ENCODE measurements at places on chromosomes 3 and 15.

DNA sequence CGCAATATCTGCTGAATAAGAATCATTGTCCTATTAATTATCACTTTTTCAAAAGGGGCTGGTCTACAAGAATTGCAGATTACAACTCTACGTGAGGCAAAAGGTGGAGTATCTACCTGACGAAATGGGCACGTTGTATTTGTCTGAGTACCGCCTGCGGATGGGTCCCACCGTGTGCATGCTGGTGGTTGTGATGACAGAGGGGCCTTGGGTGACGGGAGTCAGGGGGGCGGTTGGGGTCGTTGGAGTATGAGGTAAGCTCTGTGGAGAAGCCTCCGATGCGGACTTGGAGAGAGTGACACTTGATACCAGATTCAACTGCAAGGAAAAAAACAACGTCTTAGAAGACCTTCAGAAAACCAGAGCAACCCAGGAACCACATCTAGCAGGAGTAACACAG is 605.8 kb downstream of the FOXP1 start:
- no peak for DNase-seq

- DNase-seq: no peak
Observed at GRCh38 chr3:15102836-15103235, 3.9 kb upstream of the RBSN start.

GRCh38 chr15:84685304-84685703 is 27.3 kb upstream of the NMB start:
- DNase-seq: no peak

- no peak for DNase-seq
Observed at GRCh38 chr3:22942981-22943380, 260.1 kb upstream of the UBE2E2 start.

DNA sequence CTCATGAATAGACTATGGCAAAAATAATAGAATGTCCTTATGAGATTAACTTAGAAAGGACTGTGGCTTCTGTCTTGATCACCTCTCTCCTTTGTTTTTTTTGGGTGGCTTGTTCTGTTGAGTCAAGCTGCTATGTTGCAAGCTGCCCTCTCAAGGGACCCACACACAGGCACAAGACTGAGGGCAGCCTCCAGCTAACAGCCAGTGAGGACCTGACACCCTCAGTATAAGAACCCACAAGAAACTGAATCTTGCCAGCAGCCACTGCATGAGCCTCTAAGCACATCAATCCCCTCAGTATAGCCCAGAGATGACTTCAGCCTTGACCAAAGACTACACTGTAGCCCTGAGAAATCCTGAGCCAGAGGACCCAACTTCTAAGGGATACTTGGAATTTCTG is 361.1 kb downstream of the MCTP2 start:
- DNase-seq: no peak

DNA sequence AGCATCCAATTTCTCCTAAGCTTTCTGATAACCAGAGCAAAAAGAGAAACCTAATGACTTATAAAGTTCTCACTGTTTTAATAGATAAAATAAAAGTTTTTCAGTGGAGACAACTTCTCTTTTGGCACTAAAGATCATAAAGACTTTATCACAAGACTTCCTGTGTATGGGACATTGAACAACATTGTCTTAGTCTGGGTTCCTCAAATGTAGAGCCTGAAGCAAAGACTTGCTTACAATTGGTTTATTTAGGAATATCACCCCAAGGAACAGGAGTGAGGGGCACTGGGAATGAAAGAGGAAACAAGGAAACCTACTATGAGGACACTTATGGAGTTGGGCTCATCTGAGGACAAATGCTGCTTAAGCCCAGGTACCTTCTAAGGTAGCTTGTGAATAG is 127.4 kb downstream of the B3GALNT1 start:
- no peak for DNase-seq

DNA sequence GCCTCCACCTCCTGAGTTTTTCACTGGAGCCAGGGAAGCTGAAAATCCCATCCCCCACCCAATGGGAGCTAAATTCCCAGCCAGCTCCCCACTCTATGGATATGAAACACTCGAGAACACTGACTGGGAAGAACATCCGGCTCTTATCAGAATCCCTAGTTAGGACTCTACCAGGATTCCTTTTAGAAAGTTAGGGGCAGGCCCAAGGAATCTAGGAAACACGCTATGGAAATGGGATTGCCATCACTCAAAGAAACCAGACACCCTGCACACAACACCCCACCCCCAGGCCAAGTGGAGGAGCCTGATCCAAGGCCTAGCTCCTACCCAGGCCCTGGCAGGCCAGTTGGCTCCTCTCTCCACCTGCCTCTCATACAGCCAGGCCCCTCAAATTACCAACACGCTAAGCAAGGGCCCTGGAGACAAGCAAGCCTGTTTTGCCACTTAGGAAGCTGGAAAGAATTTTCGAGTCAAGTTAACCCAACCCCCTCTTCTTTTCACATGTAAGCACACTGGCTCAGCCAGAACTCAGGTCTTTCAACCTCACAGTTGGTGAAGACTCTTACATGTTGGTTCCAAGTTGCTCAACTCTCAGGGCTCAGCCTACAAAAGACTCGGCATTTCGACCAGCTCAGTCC is 75.5 kb downstream of the RBPMS2 start:
- peak; percentile 94 for DNase-seq

- DNase-seq: peak; percentile 66
Observed at GRCh38 chr3:128367761-128368160, 98.9 kb downstream of the DNAJB8 start.

GRCh38 chr3:121730940-121731687 is 18.4 kb downstream of the GOLGB1 start:
- DNase-seq: no peak

- peak; percentile 69 for DNase-seq
Observed at GRCh38 chr3:8660175-8661118, 15.8 kb upstream of the SSUH2 start.

DNA sequence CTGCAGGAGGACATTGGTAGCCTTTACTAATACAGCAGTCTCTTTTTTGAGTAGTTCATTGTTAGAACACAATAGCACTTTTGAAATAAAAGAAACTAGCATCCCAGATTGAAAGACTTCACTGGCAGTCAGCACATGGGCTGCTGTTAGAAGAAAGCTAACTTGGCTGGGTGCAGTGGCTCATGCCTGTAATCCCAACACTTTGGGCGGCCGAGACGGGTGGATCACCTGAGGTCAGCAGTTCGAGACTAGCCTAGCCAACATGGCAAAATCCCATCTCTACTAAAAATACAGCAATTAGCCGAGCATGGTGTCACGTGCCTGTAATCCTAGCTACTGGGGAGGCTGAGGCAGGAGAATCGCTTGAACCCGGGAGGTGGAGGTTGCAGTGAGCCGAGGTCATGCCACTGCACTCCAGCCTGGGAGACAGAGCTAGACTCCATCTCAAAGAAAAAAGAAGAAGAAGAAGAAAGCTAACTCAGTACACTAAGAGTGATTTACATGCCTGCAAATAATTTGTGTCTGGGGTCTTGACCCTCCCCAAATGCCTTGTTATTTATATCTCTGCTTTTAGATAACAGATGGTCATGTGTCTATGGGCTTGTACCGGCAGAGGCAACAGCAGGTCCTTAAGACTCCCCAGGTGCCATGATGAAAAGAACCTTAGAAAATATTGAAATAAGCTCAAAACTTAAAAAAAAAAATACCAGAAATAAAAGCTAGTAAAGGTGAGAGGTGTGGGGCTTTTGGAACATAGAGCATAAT is 9.7 kb downstream of the TPM1 start:
- peak; percentile 36 for DNase-seq

DNA sequence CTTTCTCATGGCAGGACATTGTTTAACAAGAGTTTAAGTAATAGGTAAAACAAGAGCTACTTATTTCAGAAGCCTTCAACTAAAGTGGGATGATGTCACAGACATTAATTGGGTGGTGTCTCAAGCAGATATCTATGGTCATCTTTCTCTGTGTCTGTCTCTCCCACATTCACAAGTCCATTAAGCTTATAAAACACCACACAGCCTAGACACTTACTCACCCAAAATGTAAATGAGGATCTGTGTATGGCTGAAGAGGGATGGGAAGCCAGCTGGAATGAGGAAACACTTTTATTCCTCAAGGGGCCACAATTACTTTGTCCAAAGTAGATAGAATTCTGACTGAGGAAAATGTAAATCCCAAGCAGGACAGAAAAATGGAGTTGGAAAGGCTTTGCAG is 183.8 kb downstream of the THRB start:
- DNase-seq: no peak

GRCh38 chr3:112000966-112001365 is 2.2 kb downstream of the TAGLN3 start:
- DNase-seq: peak; percentile 39

GRCh38 chr3:170352936-170353335 is 4.6 kb upstream of the SKIL start:
- no peak for DNase-seq

DNA sequence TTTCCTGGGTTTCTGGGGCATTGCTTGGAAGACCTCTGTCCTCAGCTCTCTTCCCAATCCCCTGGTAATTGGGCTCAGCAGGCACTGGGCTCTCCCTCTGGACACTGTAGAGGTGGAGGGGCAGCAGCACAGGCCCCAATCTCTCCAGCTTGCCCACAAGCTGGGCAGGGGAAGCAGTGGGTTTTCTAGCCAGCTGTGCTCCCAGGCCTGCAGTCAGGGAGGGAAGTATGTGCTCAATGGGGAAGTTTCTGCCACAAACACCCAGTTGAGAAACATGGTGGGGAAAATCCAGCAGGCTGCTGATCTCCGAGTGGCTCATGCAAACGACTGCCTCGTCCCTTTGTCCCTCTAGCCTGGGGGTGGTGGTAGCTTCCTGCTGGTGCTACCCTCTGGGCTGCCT is 12.8 kb upstream of the RFT1 start:
- no peak for DNase-seq

DNA sequence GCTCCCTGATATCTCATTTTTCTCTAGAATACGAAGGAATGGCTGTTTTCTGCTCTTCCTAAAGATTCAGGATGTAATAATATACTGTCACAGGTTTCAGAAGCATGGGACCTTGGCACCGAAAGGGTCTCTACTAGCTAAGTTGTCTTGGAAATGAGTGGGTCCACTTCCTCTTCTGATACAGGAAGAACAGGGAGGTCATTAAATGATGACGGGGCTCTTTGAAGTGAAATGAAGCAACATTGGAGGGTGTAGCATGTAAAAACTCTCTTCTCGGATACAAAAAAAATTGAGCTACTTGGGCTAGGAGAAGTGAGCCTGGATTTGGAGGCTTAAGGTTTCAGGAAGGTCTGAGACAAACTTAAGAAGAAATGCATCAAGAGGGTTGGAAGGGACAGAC is 349.8 kb upstream of the TPRG1 start:
- DNase-seq: no peak

DNA sequence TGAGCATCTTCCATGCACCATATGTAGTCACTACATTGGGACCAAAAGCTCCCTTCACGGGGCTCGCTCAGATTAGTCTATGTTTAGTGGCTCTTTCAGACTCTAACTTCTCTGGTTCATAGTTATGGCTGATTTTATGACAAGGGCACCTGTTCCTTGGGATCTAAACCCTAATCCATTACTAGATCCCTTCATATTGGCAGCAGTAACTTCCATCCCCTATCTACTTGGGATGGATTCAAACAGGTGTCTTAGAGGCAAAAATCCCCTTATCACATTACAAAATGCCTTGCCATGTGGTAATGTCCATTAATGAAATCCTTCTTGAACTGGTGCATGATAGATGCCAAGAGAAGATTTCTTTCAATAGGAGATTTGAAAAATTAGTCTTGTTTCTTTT is 96.7 kb upstream of the TP63 start:
- DNase-seq: no peak

GRCh38 chr15:90211440-90212143 is 10.5 kb downstream of the SEMA4B start:
- no peak for DNase-seq

DNA sequence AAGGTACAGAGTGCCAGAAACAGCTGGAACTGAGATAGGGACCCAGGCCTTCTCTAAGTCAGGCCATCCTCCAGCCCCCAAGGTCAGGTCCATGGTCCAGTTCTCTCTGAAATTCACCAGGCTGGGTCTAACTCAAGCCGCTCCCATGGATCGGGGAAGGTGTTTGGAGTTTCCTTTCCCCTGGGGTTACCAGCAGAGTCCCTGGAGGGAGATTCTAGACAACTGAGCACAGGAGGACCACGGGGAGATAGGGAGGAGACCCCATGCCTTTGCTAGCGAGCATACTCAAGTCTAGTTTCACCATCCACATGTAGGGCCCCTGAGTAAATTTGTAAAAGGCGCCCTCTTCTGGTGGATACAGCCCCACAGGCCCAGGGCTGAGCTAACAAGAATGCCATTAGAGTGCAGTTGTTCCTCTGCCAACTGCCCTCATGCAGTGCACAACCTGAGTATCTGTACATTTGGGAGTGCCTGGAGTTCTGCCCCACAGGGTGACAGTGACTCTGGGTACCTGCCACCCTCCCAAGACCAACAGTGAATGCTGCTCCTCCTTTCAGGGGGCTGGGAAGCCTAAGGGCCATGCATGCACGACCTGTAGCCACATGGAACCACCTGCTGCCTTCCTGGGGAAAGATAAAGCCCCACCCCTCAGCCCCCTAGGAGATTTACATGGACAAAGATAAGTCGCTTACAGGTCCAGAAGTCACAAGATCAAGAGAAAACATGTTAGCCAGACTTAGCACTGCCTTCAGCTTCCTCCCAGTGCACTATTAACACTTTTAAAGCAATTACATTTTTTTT is 89.0 kb downstream of the IQSEC1 start:
- DNase-seq: peak; percentile 84

DNA sequence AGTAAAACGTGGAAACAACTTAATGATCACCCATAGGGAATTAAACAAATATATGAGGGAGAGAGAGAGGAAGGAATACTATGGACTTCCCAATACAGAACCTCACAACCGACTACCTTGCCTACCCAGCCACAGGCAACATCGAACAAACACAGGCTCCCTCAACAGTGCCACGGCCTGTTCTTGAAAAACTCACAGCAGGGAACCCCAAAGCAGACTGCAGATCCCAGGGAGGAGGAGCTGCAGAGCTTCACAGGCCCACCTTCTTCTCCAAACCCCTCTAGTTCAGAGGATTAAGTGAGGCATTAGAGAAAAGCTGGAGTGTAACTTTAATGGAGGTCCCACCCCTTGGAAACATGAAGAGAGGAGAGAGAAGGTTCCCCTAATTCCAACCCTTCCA is 110.2 kb downstream of the ST8SIA2 start:
- peak; percentile 71 for DNase-seq

DNA sequence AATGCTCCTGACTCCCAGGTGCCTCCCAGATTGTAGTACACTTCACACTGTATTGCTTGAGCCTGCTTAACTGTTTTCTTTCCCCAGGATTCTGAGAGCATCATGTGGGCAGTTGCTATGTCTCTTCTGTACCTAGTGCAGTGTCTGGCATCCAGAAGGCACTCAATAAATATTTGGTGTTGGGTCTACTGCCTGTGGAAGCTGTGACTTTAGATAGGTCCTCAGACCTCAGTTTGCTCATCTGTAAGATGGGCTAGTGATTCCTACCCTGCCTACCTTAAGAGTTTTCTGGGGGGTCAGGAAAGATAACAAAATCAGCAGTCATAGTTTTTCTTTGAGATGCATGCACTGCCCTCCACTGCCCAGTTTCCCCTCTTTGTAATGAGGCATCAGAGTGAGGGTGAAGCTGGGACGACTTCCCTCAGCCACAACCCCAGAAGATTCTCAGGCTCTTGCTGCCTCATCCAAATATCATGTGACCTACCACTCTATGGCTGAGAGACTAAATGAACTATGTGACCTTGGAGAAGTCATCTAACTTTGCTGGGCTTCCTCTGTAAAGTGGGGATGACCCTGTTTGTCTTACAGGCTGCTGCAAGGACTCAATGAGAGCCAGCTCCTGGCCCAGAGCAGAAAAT is 50.4 kb downstream of the ATP2B2 start:
- no peak for DNase-seq
